ENCODE measurements at places on chromosomes 7 and 10.

- DNase-seq, result peak; percentile 31
These were observed 103.6 kb downstream of the ELMO1 start for GRCh38 chr7:37344886-37345579.

- DNase-seq, result no peak
These were observed 1060.6 kb upstream of the AUTS2 start for GRCh38 chr7:68537774-68538071.

DNA sequence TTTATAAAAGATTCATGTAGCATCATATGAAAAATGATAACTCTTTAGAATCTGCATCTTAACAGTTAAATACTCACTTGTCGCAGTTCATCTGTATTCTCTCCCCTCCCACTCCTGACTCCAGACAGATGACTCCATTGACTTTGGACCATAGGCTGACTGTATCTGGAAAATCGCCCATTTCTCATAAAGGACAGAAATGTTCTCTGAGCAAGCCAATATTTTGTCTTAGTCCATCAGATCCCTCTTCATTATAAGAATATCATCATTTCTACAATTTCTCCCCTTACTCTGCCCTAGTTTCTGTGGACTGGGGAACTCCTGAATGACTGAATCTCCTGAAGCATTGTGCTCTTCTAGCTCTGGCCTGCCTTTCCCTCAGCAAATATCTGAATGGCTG lies 125.4 kb downstream of the SEMA3D start:
- no peak for DNase-seq

DNA sequence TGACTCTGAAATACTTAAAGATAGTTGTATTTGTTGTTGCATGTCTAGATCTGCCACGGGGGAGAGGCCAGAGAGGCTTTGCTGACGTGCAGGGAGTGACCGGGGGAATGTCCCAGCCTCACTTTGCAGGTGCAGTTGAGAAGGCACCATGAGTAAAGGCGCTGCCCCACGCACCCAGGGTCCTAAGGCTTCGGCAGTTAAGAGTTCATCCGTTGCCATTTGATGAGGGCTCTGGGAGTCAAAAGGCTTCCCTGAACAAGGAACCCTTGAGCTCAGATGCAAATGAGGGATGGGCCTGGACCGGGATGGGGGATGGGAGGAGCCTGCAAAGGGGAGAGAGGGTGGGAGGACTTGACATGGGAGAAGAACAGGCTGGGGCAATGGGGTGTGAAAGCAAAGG lies 20.4 kb downstream of the PPP2R2D start:
- no peak for DNase-seq

DNA sequence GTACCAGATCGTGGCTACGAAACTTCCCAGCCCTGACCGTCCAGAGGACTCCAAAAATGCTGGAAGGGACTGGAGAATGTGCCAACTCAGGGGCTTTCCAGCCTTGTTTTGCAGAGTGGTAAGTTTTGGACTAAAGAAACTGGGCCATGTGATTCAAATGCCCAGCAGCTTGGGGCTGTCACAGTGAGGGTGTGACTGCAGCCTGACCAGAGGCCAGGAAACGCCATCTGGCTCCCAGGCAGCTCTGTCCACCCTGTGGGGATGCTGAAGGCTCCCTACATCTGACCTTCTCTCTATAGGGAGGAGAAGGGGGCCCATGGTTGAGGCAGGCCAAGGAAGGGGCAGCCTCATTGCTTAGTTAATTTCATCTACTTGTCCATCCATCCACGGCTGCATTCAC lies 61.6 kb upstream of the HMX3 start:
- no peak for DNase-seq

DNA sequence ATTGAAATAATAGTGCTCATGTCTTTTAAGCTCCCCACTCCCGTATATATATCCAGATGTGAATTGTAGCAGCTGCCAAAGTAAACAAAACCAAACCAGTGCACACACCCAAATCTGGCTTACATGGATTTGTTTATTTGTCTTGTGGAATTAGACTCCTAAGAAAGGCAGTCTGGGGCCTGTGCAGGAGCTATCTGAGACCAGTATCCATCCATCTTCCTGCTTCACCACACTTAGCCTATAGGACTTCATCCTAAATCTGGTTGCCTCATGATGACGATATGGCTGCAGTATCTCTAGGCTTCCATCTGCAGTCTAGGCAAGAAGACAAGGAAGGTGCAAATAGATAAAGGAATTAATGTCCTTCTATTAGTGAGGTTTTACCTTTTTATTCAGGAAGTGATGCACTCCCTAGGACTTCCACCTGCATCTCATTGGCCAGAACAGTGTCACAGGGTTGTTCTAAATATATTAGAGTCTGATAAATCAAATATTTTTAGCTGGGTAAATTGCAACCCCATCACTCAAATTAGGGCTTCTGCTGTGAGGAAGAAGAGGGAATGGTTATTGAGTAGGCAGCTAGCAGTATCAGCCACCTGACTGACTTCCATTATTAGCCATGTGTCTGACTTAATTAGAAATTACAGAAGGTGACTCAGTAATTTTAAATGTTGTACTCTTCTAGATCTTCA lies 6.0 kb downstream of the WIPF3 start:
- DNase-seq, result no peak

- DNase-seq, result no peak
These were observed 17.6 kb downstream of the PDSS1 start for GRCh38 chr10:26715137-26715487.

DNA sequence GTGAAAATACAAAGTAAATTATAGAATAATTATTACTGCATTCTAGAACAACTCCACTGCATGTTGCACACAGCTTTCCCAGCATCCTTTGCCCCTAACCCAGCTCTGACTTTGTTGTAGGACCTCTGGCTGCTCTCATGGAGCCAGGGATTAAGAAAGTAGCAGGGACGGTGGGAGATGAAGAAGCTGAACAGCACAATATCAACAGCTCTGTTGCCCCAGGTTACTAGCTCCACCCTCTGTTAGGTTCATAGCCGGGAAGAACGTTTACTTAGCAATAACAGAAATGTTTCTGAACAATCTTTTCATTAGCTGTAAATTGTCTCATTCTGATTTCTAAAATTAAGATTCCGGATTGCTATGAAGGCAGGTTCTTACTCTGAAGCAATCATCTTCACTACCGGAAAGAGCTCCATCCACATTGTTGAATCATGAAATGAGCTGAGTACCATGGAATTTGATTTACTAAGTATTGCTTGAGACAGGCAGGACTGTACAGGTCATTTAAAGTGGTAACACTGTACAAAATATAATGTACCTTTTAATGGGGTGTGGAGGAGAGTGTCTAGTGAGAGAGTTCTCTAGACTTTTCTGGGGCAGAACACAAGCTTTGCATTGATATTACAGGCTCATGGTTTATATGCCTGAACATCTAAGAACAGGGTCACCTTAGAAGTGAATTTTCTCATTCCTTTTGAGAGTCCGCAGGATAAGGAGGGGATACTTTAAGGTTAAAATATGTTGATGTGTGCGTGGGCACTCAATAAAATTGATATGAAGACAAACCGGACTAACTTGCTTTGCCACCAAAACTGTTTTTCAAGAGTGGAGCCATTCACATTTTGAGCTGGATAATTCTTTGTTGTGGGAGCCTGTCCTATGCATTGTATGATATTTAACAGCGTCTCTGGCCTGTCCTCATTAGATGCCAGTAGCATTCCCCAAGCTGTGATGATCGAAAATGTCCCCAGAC lies 20.8 kb upstream of the RAB18 start:
- DNase-seq, result no peak

- no peak for DNase-seq
These were observed 28.6 kb downstream of the KAT6B start for GRCh38 chr10:74855027-74855426.

All from NCI-H1930 (cell line).